Astrocyte of the hippocampus (primary cell): ENCODE measurements at places on chromosomes 1 and 21.

- peak; percentile 69 for DNase-seq
These were observed 519 bp downstream of the FNBP1L start for GRCh38 chr1:93448292-93448982.

DNA sequence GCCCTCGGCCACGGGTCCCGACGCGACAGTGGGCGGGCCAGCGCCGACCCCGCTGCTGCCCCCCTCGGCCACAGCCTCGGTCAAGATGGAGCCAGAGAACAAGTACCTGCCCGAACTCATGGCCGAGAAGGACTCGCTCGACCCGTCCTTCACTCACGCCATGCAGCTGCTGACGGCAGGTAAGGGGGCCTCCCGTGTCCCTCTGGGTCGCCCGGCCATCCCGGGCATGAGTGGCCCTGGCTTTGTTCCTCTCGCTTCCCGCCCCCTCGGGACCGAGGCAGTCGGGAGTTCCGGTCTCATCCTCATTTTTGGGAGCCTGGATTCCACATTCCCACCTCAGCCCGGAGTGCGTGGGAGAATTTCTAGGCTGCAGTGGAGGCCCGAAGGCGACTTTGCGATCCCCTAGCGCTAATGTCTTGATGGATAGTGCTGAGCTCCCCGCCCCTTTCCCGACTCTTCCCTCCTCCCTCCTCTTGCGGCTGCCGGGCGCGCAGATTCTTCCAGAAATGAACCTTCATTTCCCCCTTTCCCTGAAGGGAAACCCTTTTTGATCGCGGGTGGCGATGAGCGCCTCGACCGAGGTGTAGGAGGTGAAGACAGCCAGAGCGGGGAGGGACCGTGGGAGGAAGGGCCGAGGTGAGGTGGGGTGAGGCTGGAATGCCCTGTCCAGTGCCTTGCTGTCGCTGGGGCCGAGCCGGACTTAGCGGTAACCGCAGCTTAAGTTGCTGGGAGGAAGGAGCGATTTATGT is 705 bp downstream of the KHDRBS1 start:
- DNase-seq: peak; percentile 66

GRCh38 chr1:232556351-232556750 is 73.6 kb downstream of the SIPA1L2 start:
- no peak for DNase-seq

DNA sequence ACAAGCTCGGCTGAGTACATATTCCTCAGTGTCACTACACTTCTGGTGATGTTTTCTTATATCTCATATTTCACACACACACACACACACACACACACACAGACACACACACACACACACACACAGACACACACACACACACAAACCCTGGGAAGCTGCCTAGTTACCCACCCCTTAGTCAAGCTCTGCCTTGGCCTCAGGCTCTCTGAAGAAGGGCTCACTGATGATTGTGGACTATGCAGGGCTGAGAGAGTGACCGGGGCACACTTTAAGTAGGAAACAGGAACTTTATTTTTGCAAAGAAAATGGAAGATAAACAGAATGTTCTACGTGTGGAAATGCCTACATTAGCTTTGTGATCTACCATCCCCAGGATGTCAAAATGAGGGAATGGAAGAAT is 19.2 kb upstream of the LCE2D start:
- DNase-seq: no peak

DNA sequence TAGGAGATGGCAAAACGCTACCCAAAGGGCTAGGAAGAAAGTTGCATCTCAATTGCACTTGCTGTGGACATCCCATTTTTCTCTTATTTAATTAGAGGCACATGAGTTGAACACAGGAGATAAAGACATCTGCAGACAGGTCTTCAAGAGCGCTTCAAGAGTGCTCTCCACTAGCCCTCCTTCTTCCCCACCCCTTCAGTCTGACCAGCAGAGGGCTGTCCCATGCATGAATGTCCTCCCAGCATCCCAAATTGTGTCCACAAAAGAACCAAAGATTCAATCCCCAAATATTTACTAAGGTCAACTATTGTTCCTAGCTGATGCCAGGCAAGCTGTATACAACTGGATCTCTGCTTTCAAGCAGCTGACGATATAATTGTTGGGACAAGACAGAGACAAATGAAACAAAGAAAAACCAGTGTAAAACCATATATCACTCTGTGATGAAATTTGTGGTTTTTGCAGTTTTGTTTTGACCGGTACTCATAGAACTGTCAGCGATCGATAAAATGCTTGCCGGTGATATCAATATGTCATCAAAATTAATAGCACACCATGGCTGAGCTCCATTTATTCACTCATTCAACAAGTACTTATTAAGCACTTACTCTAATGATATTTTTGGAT is 174.2 kb downstream of the TNR start:
- no peak for DNase-seq

GRCh38 chr1:223720971-223721591 is 8.7 kb downstream of the CAPN2 start:
- no peak for DNase-seq

- peak; percentile 30 for DNase-seq
These were observed 13.6 kb downstream of the LRRC42 start for GRCh38 chr1:53959664-53960250.

GRCh38 chr1:247906504-247907047 is 11.2 kb downstream of the OR2W3 start:
- DNase-seq: peak; percentile 16

GRCh38 chr1:151871284-151872030 is 17.9 kb upstream of the THEM5 start:
- DNase-seq: peak; percentile 54

GRCh38 chr1:14971221-14971620 is 182.3 kb upstream of the TMEM51 start:
- DNase-seq: no peak

GRCh38 chr1:23742670-23743286 is 493 bp upstream of the ELOA start:
- DNase-seq: no peak
